ENCODE measurements at places on chromosomes 4 and X.

DNA sequence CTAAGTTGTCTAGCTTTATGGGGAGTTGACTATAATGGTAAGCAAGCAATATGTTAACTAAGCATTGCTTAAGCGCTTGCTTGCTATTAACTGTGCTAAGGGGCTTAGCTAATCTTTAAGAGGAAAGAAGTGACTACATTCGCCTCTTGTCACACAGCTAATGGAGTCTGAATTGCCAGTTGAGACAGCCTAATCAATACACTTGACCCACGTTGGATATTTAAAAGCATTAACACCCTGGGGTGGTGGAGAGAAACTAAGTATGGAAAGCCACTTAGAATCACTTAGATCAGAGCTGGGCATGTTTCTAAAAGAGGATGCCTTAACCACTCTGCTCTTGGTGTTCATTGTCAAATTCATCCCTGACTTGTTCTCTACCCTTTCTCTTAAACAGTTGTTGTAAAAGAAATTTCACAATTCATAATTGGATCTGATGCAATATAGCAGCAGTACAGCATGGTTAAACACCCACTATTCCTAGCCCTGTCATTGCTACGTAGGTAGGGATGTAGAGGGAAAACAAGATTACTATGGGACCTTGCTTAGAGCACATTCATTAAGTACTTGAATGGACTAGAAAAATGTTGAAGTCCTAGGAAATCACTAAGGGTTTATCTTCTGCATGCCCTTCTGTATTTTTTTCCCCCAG lies 3.5 kb downstream of the ZAR1 start:
- DNase-seq: no peak

DNA sequence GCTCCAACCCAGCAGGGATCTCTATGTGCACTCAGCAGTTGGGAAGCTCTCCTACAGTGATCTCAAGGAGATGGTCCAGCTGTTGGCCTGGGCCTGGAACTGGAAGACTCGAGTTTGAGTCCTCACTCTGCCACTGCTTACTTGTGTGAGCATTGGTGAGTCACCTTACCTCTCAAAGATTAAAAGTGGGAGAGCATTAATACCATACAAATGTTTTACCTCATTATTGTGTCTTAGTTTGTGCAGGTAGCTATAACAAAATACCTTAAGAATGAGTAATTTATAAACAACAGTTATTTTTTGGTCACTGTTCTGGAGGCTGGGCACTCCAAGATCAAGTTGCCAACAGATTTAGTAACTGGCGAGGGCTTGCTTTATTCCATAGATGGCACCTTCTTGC lies 21.4 kb upstream of the ZNF827 start:
- DNase-seq: no peak

DNA sequence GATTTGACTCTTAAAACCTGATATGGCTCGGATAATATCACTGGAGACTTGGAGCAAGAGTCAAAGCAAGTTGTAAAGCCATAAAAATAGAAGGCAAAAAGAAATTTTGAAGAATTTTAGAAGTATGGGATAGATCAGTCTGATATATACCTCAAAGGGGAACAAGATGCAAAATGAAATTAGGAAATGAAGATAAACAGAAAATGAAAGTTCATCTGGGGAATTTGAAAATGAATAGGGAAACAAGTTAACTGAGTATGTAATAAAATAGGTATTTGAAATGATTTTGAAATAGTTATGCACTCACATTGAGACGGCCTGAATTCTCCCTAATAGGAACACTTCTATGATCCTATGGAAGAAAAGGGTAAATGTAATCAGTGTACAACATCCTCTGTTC lies 5.7 kb downstream of the CYP2U1 start:
- DNase-seq: no peak

GRCh38 chr4:90127223-90127705 lies at the start of gene CCSER1:
TSS of gene CCSER1 (plus strand) at chr4:90127394.
- no peak for DNase-seq

DNA sequence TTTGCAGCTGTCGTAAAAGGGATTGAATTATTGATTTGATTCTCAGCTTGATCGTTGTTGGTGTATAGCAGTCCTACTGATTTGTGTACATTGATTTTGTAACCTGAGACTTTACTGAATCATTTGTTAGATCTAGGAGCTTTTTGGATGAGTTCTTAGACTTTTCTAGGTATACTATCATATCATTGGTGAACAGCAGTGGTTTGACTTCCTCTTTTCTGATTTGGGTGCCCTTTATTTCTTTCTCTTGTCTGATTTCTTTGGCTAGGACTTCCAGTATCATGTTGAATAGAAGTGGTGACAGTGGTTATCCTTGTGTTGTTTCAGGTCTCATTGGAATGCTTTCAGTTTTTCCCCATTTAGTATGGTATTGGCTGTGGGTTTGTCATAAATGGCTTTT lies 8.4 kb downstream of the APOOL start:
- no peak for DNase-seq

DNA sequence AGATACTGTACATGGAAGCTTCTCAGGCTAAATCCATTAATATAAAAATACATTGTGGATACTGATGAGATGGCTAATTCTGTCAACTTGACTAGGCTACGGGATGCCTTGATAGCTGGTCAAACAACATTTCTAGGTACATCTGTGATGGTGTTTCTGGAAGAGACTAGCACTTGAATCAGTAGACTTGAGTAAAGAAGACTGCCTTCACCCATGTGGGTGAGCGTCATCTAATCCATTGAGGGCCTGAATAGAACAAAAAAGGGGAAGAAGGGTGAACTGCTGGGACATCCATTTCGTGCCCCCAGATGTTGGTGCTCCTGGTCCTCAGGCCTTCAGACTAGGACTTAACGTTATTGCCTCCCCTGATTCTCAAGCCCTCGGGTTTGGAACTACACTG lies 3.7 kb upstream of the SRP72 start:
- DNase-seq: no peak

- DNase-seq: no peak
These were observed 21.7 kb downstream of the INPP4B start for GRCh38 chr4:142824368-142824767.

GRCh38 chr4:153684971-153685371 lies 891 bp downstream of the TLR2 start:
- DNase-seq: no peak

GRCh38 chr4:137661693-137662092 lies 129.4 kb upstream of the PCDH18 start:
- no peak for DNase-seq

GRCh38 chr4:11106759-11107158 lies 321.9 kb downstream of the HS3ST1 start:
- no peak for DNase-seq

DNA sequence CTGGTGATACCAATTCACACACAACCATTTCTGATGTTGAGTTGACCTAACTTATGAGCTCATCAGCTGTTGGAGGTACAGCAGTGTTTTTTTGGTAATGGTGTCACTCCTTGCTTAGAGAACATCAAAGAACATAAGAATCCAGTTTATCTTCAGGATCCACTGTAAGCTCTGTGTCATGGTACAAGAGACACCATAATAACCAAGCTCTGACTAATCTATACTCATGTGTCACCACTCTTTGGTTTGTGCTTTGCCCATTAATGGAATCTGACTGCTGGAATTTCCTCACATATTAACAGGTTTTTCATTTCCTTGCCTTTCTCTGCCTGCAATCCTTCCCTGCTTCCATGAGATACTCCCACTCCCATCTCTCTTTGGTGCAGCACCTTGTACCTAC lies 735.1 kb upstream of the LCORL start:
- no peak for DNase-seq

- DNase-seq: no peak
These were observed 68.3 kb upstream of the PRPS1 start for GRCh38 chrX:107560041-107560440.

GRCh38 chr4:30245140-30245539 lies 475.0 kb upstream of the PCDH7 start:
- no peak for DNase-seq

- no peak for DNase-seq
These were observed 51.9 kb upstream of the TADA2B start for GRCh38 chr4:6991249-6991648.

- DNase-seq: no peak
These were observed 100.9 kb upstream of the TBC1D9 start for GRCh38 chr4:140857111-140857510.

DNA sequence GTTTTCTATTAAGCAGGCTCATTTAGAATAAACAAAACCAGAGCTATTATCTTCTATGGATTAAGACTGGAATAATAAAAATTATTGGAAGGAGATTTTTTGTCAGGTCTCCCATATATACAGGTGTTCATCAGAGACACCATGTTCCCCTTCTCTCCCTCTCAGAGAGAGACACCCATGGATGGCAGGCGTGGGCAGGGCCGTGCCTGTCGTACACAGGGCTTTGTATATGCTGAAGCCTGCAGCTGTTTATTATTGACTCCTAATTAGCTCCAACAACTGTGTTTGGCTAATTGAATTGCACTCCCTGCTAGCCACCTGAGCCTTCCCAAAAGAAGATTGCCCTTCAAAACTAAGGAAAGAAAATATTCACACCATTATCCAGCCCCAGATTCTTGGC lies 81.6 kb downstream of the GK start:
- no peak for DNase-seq

DNA sequence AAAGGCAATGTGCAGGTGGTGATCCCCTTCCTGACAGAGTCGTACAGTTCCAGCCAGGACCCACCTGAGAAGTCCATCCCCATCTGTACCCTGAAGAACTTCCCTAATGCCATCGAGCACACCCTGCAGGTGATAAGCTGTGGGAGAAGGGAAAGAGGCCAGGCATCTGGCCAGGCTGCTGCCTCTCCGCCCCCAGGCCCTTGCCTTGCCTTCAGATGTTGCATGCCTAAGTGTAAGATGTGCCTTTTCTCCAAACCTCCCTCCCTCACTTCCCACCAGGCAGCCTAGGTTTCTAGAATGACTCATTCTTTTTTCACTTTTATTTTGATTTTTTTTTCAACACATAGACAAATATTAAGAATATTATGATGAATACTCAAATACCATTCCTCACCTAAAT lies 12.2 kb upstream of the CDK16 start:
- DNase-seq: no peak

- no peak for DNase-seq
These were observed 71.0 kb upstream of the BMP2K start for GRCh38 chr4:78704981-78705683.

GRCh38 chrX:121579016-121579760 lies 531.8 kb downstream of the GLUD2 start:
- no peak for DNase-seq

- DNase-seq: no peak
These were observed 240.5 kb downstream of the STIM2 start for GRCh38 chr4:27101126-27101525.

- no peak for DNase-seq
These were observed 80.8 kb downstream of the HTRA3 start for GRCh38 chr4:8350352-8350751.

DNA sequence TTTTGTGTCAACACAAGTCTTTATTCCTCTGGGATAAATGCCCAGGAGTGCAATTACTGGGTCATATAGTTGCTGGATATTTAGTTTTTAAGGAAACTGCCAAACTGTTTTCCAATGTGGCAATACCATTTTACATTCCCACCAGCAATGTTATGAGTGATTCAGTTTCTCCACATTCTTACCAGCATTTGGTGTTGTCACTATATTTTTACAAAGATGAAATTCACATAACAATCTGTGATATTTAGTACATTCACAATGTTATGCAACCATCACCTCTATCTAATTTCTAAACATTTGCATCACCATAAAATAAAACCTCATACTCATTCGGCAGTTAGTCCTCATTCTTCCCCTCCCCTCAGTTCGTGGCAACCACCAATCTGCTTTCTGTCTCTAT lies 75.0 kb downstream of the MAMLD1 start:
- DNase-seq: no peak

- no peak for DNase-seq
These were observed 1454.8 kb downstream of the RPA4 start for GRCh38 chrX:98338544-98338943.

GRCh38 chr4:122705009-122705408 lies 27.5 kb upstream of the BBS12 start:
- no peak for DNase-seq

GRCh38 chr4:5361968-5362367 lies 310.7 kb downstream of the STK32B start:
- DNase-seq: no peak

DNA sequence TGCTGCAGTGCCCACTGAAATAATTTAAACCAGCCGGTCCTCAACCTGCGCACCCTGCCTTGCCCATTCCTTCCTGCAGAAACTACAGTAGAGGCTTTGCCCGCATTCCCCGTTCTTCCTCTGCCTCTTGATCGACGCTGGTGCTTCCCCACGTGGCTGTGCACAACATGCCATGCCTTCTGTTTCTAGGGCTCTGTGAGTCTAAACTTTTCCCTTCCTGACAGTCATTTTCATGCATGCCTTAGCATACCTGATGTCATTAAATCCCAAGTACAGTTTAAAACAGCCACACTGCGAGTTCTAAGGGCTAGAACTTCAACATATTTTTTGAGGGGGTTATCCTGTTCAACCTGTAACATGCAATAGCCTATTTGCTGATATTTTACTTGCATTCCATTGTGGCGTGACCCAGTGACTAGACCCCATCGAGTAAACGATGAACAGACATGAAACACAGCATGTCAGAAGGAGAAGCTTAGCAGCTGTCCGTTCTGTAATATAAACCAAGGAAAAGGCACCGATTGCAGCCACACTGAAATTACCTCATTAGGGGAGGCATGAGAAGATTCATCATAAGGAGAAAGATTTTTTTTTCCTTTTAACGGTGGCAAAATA lies 232.5 kb downstream of the ARHGAP10 start:
- DNase-seq: no peak

All from substantia nigra (tissue), 51 donors.